ENCODE measurements at places on chromosomes 11 and 22. TPM values are rescaled to one million over a fixed set of nuclear protein-coding genes. Genes with fewer than 3 reads are reported as not detected.

DNA sequence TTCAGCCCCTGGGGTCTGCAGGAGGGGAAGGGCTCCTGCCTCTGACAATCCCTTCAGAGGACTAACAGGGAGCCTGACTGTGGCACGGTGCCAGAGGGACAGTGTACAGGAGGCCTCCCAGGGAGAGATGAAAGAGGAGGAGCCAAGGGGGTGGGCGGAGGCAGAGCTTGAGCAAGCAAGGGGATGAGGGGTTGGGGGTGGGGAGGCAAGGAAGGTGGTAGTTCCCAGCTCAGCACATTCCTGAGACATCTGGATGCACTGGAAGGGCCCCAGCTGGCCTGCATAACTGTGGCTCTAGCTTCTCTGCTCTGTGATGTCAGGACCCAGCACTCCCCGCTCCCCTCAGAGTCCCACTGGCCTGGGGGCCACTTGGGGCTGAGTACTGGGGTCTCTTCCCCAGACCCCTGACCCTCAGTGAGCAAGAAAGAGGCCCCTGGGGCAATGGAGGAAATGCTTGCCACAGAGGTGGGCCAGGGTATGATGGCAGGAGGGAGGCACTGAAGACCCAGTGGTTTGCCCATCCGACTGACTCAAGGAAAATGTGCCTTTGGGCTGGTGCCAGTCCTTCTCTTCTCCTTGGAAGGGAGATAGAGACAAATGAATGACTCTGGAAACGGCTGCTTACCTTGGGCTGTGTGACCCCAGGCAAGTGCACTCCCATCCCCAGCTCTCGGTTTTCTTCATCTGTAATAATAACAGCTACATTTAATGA is 13.3 kb downstream of the CREB3L1 start:
- DNase-seq: peak; percentile 74

DNA sequence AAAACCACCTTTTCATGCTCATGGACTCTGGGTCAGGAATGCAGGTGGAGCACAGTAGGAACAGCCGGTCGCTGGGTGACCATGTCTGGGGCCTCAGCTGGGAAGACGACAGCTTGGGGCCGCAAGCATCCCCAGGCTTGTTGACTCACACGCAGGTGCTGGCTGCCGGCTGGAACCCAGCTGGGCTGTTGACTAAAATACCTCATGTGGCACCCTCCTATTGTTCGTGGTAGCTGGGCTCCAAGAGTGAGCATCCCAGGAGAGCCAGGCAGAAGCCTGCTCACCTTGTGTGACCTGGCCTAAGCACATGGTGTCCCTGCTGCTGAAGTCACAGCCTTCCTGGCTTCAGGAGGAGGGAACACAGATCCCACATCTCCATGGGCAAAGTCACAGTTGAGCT is 9.4 kb downstream of the DPP3 start:
- DNase-seq: no peak

DNA sequence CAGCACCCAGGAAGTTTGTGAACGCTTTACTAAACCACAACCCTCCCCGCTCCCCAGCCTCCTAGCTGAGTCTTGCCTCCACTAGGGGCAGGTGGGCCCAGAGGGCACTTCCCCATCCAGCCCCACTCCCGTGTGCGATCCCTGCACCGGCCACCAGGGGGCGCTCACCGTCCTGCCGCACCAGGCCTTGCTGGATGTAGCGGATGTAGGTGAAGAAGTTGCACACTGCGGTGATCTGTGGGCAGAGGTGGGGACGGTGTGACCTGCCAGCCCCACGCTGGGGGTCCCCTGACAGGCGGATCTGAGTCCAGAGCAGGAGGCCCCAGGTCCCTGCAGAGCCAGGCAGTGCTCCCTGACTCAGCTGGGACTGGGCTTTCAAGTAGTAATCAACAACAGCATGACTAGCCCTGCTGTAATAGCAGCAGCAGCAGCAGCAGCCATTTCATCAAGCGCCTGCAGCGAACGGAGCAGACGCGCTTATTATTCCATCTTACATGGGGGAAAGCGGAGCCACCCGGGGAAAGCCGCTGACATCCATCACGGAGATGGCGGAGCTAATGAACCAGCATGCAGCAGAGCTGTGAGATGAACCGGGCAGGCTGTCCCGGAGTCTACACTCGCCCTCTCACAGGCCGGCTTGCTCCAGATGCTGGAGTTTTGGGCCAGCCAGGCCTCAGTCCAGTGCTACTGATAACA is 7.9 kb upstream of the FADS3 start:
- DNase-seq: peak; percentile 87

- DNase-seq: no peak
Measured at GRCh38 chr22:31692186-31692886, 30.3 kb upstream of the PISD start.

DNA sequence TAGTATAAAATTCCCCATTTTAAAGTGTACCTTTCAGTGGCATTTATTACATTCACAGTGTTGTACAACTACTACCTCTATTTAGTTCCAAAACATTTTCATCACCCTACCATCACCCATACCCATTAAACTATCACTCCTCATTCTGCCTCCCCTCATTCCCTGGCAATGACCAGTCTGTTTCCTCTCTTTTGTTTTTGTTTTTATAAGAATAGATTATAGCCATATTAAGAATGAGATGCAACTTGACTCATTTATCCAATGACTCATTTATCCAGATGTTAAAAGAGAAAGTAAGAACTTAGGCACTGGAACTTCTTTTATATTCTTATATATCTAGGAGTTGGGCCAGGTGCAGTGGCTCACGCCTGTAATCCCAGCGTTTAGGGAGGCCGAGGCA is 156.3 kb downstream of the FAT3 start:
- no peak for DNase-seq

Gene IGF2
- total RNA-seq: 84.0 TPM

Gene TSPAN18
- 2.1 TPM for total RNA-seq

Gene PGR
- 1.6 TPM for total RNA-seq

GRCh38 chr11:30016588-30017363 is at the start of gene KCNA4:
TSS of gene KCNA4 (minus strand) at chr11:30017030. CDS start at chr11:30012678, 4,352 bp downstream.
- no peak for DNase-seq

DNA sequence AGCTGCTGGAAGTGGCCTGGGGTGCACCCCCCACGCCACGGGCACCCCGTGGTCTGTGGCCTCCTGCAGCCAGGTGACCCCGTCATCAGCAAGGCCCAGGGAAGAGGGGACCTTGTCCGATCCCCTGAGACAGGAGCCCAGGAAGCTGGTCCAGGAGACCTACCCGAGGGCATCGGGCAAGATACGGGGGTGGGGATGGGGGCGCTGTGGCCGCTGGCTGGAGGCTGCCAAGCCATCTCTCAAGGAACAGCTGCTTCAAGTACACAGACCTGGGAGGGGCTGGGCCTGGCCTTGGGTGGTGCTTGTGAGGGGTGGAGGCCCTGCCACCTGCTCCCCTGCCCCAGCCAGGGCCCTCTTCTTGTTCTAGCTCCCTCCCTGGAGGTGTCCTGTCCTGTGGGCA is 1272.1 kb downstream of the BRD1 start:
- no peak for DNase-seq

DNA sequence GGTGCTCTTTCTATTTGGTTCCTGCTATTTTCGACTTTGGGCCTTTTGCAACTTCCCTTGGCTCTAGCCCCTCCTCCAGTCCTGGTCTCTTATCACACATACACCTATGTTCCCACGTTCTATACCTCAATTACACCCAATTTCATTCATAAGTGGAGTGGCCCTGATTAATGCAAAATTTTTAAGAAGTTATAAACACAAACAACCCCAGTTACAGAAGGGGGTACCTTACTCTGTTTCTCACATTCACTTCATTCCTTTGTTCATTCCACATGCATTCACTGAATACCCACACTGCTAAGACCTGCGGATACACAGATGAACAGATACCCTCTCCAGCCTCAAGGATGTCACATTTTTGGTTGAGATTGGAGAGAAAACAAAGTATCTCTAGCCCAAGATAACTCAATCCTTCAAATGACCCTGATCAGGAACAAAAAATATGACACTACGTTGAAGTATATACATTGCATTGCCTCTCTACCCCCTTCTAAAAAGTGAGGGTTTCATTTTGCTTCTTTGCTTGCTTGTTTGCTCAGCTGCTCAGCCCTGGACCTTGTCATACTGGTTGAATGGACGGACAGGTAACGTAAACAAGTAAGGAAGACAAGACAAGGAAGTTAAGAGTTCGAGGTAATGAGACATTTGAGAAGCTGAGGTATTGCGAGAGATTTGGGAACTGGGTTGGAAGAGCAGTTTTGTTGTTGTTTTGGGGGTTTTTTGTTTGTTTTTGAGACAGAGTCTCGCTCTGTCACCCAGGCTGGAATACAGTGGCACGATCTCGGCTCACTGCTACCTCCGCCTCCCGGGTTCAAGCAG is 3.6 kb upstream of the VPS37C start:
- no peak for DNase-seq

Gene GRM5
- not detected for total RNA-seq

DNA sequence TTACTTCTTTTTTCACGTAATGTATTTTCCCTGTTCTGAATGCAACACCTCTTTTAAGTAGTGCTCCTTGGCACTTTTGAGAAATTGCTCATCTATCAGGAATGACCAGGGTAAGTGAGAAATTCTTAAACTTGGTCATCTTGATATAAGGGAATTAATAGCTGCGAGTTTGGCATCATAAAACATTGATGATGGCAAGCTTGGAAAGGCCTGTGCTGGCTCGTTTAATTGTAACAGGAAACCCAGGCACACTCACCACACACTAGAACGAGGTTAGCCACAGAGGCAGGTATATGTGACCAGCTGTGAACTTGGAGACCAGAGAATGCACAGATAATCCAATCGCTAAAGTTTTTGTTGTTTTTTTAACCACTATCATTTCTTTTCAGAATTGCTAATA is 24.3 kb downstream of the FAM118A start:
- no peak for DNase-seq

Gene THRSP
- total RNA-seq: not detected

DNA sequence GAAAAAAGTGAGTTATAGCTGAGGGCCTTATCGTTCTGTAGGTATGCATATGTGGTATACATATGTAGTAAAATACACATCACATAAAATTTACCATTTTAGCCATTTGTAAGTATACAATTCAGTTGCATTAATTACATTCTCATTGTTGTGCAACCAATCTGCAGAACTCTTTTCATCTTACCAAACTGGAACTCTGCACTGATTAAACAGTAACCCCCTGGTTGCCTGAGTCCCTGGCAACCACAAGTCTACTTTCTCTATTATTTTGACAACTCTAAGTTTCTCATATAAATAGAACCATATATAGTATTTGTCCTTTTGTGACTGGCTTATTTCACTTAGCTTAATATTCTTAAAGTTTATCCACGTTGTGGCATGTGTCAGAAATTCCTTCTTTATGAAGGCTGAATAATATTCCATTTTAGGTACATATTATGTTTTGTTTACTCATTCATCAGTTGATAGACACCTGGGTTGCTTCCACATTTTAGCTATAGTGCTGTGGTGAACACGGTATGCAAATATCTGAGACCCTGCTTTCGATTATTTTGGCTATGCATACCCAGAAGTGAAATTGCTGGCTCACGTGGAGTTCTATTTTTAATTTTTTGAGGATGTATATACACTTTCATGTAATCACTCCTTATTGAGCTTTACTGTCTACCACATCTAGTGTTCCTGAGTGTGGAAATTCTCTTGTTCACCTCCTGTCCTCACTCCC is 1.6 kb upstream of the DDX10 start:
- no peak for DNase-seq

DNA sequence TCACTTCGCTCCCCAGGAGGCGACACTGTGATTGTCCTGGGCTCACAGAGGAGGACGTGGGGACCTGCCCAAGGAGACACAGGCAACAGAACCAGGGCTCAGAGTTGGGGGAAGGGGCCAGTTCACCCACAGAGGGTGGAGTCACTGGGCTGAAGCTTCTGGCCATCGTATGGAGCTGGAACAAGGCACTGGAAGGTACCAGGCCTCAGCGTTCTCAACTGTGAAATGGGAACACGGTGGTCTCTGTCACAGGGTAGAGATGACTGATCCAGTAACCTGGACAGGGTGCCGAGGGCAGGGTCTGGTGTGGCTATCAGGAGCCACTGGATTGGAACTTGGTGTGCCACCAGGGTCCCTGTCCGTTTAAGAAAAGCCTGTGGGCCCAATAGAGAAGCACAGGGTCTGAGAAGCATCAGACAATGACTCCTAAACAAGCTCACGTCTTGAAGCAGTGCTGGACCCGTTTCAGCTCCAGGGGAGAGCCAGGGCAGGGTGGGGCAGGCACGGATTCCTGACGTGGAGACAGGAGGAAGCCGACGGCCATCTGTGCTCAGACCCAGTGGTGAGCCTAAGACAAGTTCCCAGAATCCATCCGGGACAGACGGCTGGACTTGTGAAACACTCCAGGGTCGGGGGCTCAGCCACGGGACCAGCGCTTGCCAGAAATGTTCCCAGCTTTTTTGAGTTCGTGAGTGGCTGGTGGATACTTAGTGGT is 25.0 kb upstream of the KCNQ1OT1 start:
- DNase-seq: no peak

- no peak for DNase-seq
Measured at GRCh38 chr11:70539360-70540095, 141.2 kb downstream of the CTTN start.

DNA sequence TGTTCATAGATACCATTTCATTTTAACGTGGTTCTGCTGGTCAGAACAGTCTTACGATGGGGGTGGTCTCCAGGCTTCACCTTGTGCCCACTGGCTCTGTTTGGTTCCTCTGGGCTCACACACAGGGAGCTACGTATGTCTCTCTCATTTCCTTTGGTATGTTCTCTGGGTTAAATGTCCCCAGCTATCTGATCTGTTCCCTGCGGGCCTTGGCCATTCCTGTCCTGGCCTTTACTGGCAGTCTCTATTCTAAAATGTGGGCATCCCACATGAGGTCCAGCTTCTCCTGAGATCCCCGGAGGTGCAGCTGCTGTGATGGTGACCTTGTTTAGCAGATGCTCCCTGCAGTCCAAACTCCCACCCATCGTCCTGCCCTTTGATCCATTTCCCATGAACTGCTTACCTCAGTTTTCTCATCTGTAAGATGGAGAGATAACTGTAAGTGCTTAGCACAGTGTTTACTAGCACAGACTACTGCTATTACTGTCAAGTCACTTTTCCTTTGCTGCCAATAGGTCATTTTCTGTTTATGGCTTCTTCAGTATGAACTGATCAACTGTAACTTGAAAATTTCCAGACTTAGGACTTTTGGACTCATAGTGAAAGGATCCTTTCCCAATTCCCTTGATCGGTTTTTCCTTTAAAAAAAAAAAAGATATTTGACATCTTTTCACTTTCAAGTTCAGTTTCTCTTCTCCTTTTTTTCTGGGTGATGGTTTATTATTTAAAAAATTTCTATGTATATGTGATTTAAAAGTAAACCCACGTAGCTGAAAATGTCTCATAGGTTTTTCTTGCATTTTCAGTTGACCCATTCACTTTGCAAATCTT is 92.9 kb downstream of the PTPRJ start:
- DNase-seq: no peak

GRCh38 chr11:69912161-69912910 is 93.1 kb upstream of the FGF3 start:
- DNase-seq: no peak

Gene OR5A1
- total RNA-seq: not detected

Gene ALKBH3
- total RNA-seq: 30.0 TPM

DNA sequence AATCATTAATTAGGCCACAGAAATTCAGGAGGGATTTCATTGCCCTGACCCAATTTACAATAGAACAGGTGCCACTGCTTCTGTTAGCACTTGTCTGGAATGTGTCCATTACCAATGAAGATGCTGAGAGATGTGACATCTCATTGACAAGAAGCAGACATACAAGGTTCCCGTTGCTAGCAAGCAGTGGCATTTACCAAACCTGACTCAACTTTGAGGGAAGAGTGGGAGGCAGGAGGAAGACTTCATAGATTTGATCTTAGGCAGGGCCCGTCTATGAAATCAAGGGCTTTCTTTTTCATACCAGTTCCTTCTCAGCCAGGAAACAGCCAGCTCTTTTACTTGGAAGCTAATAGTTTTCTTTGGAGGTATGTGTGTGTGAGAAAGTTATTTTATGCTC is 280.2 kb downstream of the NELL1 start:
- no peak for DNase-seq

Gene PNPLA5
- not detected for total RNA-seq
